ENCODE measurements at places on chromosomes 5 and 9. TPM values are rescaled to one million over a fixed set of nuclear protein-coding genes. Genes with fewer than 3 reads are reported as not detected.
A peak's percentile ranks its signal among the peaks of the same experiment; 100 is the strongest.

The CARD6 gene
- polyA plus RNA-seq, result 2.5 TPM

The SUSD3 gene
- 8.7 TPM for polyA plus RNA-seq

The SHOC1 gene
- polyA plus RNA-seq, result 0.79 TPM

The TAF11L10 gene
- not detected for polyA plus RNA-seq

The SLC46A2 gene
- 0.06 TPM for polyA plus RNA-seq

The BARHL1 gene
- not detected for polyA plus RNA-seq

The NSG2 gene
- 0.47 TPM for polyA plus RNA-seq

The PCDHB10 gene
- polyA plus RNA-seq, result 7.5 TPM

The WNK2 gene
- polyA plus RNA-seq, result 29.0 TPM

The F2RL2 gene
- polyA plus RNA-seq, result 1.2 TPM

The WNT8A gene
- 0.26 TPM for polyA plus RNA-seq

- no peak for DNase-seq
Measured at GRCh38 chr5:34622098-34622400, 34.1 kb upstream of the RAI14 start.

- DNase-seq, result no peak
Measured at GRCh38 chr9:88270413-88270812, 117.8 kb upstream of the SPIN1 start.

DNA sequence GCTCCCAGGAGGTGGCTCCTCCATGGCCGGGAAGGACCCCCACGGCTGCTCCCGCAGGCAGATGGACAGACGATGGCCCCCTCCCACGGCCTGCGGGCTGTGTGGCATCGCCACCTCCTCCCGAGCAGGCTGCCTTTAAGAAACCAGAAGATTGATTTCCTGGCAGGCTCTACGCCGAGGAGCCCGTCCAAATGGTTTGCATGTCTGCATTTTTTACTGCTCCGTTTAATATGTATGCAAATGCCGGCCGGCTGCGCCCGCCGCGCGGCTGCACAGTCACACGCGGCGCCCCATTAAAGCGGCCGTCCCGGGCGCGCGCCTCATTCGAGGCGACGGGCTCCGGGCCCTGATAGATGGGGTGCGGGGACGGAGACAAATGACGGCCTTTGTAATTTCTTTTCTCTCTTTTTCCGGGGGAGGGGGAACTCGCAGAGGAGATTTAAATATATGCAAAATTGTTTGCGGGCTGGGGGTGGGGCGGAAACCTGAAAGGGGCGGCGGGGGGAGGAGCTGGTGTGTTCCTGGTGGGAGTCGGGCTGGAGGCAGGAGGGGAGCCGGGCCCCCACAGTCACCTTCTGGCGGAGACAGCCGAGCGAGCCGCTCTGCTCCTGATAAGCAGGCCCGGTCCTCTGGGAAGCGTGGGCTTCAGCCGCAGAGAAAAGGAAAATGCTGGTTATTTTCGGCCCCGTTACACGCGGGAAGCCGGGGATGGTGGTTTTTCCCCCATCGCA, 158.7 kb upstream of the IER5L start:
- DNase-seq, result peak; percentile 78

- DNase-seq, result no peak
Measured at GRCh38 chr5:54624805-54625568, 107.4 kb downstream of the SNX18 start.

- no peak for DNase-seq
Measured at GRCh38 chr5:177602458-177602830, 2.5 kb downstream of the B4GALT7 start.

DNA sequence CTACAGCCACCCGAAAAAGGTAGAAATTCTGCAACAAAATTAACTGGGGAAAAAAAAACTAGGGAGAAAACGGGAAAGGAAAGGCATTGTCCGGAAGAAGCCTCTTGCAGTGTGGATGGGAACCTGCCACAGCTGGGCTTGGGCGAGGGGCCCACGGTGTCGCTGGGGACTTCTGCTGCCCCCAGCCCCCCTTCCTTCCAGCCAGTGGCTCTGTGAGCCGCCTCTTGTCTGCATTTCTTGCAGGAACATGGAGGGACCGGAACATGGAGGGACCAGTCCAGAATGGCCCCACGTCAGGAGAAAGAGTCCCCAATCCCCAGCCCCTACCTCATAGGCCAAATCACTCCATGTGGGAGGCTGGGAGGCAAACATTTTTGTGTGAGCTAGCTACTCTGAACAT, 36.9 kb upstream of the EXOC3 start:
- DNase-seq, result no peak

GRCh38 chr5:154198611-154199230, 8.2 kb downstream of the GALNT10 start:
- DNase-seq, result no peak

GRCh38 chr5:16582081-16582480, 34.7 kb downstream of the RETREG1 start:
- no peak for DNase-seq

- DNase-seq, result no peak
Measured at GRCh38 chr9:89779405-89780203, 174.8 kb downstream of the GADD45G start.

GRCh38 chr5:169522851-169523250, 60.7 kb upstream of the SPDL1 start:
- no peak for DNase-seq

DNA sequence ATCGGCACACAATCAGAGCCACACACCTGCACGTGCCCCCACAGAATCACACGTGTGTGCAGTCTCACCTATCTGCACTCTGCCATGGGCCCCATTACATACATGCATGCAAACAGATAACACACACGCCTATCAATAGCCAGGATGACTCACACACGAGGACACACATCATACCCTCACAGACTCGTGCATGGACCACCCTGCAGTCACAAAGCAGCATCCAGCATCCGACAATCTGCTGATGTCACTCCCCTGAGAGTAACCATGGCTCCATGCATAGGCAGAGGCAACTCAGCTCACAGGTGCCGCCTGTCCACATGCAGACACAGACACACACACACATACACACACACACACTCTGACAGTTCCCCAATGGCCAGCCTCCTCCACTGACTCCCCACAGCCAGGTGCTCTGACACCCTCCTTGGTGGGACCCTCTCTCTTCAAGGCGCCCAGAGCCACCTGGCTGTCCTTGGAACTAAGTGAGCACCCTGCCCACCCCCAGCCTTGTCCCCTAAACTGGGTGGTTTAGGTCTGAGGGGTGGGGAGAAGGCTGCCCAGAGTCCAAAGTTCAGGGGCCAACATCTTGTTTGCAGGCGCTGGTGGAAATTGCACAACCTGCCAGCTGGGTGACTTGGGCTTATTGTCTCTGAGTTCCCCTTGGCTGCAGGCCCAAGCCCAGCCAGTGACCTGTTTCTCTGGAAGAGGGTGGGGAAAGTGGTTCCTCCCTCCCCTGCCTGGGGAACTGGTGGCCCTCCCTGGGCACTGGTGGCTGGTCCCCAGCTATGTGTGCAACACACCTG, 34.6 kb upstream of the NEK6 start:
- DNase-seq, result no peak

GRCh38 chr5:83084336-83084735, 7.0 kb downstream of the XRCC4 start:
- no peak for DNase-seq

DNA sequence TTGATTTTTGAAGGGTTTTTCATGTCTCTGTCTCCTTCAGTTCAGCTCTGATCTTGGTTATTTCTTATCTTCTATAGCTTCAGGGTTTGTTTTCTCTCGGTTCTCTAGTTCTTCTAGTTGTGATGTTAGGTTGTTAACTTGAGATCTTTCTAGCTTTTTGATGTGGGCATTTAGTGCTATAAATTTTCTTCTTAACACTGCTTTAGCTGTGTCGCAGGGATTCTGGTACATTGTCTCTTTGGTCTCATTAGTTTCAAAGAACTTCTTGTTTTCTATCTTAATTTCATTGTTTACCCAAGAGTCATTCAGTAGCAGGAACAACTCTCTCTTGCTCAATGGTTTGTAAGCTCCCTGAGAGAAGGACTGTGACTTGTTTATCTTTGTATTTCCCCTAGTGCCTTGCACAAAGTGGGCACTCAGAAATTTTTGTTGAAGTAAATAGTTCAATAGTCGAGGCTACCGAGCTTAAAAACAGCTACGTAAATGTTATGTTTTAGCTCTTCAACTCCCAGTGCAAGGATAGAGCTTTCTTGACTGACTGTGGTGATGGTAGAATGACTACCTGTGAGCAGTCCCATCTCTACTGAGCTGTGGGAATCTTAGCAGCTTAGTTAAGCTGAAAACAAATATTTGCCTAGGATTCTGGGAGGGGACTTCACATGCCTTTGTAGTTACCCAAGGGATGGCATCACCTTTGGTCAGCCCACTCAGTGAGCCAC, 225.8 kb upstream of the ELL2 start:
- no peak for DNase-seq

- DNase-seq, result no peak
Measured at GRCh38 chr5:93257616-93258015, 323.4 kb downstream of the NR2F1-AS1 start.

DNA sequence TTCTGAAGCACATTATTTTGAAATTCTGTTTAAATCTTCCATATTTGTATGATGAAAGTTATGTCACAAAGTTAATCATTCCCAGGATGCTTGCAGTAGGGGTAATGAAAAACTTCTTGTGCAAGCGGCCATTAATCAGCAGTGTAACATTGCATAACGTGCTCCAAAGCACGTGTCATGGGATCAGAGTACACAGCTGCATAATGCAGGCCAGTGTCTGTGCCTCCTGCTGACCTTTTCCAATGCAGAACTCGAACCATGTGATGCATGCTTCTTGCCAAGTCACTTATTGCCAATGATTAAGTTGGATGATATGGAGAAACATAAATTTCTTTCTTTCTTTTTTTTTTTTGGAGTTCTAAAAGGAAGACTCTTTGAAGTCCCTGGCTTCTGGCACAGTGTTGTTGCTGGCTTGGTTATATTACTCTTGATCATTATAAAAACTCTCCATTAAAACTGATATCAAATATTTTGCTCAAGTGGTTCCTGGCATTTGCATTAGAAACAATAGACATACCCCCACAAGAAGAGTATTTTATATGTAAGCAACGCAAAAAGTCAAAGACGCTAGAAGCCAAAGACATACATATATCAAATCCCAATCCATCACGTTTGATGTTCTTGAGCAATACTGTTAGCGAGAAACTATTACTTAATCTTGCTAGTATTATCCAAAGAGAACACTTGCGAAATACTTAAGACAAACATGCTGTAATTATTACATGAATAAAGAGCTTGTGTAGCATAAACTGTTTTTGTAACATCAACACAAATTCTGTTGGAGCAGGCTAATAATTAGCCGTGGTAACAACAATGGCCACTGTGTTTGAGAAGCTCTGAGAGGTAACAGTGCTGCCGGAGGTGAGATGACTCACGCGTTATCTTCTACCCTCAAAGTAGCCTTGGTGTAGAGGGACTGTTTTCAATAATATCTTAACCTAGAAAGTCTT, 164.2 kb downstream of the AUH start:
- peak; percentile 77 for DNase-seq

DNA sequence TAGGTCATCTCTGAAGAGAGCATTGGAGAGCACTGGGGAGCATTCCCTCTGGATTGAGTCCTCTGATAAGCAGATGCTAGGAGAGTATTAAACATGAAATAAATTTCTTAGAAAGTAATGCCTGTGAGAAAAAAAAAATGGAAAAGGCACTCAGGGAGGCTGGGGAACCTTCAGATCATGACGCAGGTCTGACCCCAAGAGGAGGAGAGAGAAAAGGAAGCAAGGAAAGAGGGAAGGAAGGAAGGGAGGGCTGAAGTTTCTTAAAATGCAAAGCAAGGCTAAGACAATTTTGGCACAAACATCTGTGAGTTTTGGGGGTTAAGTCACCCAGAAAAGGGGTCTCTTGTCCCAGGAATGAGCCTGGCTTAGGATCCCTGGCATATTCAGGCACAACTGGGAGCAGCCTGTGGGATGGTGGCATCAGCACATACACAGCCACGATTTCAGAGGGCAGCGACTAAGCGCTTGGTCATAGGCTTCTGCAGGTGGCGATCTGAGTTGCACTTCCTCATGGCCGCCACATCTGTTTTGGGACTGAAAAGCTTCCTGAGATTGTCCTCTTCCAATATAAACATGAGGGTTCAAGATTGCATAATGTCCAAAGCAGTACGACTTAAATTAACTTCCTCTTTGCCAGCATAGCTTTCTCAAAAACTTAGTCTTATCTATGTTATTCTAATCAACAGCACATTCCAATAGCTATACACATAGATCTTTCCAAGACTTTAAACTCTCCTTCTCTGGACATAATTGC, 692.7 kb downstream of the DNAH5 start:
- DNase-seq, result no peak

DNA sequence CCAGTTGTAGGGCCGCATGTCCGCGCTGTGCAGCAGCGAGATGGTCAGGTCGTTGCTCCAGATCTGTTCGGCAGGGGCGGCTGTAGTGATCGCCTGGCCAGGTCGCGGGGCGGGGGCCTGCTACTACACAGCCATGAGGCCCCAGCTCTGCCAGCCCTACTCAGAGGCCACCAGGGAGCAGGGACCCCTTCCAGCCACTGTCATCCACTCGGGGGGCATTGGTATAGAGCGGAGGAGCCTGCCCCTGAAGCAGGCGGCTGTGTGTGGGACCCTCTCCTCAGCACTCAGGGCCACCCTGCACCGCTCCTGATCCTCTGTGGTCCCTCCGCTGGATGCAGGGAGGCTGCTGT, 1.7 kb downstream of the FBXW5 start:
- no peak for DNase-seq

DNA sequence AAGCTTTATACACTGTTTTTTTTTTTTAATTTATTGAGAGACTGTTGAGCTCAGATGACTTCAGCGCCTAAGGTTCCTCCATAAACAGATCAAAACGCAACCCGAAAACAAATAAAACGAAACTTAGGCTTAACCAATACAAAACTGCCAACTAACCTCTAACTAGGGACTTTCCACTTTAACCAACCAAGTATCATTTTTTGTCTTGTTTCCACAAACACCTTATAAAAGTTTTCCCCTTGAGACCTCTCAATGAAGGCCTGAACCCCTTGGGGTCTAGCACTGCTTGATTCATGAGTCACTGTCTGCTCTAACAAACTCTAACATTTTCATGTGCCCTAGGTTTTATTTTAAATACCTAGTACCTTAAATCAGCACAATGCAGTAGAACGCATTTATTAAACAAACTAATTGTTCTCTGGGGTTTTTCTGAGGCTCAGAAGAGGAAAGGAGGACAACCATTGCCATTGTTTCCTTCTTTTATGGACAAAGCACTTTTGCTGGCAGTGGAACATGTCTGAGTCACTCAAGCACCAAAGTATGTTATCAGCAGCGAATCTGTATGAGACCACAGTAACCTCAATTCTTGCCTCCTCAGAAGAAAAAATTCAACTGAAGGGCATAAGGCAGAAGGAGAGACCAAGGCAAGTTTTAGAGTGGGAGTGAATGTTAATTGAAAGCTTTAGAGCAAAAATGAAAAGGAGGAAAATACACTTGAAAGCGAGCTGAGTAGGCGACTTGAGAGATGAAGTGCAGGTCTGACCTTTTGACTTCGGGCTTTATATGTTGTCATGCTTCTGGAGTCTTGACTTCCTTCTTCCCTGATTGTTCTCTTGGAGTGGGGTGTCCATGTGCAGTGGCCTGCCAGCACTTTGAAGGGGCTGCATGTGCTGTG, 97.7 kb upstream of the HCN1 start:
- DNase-seq, result no peak
